ENCODE measurements at places on chromosomes 11 and 22. TPM values are rescaled to one million over a fixed set of nuclear protein-coding genes. Genes with fewer than 3 reads are reported as not detected.

Gene MS4A12
- not detected for total RNA-seq

Gene USH1C
- 13.4 TPM for total RNA-seq

Gene POTEH
- total RNA-seq: not detected

Gene OR52I1
- not detected for total RNA-seq

Gene MUC6
- 0.02 TPM for total RNA-seq

Gene BBOX1
- not detected for total RNA-seq

Gene SCGB1C1
- total RNA-seq: not detected

Gene TMEM45B
- not detected for total RNA-seq

Gene ST14
- total RNA-seq: 107 TPM

DNA sequence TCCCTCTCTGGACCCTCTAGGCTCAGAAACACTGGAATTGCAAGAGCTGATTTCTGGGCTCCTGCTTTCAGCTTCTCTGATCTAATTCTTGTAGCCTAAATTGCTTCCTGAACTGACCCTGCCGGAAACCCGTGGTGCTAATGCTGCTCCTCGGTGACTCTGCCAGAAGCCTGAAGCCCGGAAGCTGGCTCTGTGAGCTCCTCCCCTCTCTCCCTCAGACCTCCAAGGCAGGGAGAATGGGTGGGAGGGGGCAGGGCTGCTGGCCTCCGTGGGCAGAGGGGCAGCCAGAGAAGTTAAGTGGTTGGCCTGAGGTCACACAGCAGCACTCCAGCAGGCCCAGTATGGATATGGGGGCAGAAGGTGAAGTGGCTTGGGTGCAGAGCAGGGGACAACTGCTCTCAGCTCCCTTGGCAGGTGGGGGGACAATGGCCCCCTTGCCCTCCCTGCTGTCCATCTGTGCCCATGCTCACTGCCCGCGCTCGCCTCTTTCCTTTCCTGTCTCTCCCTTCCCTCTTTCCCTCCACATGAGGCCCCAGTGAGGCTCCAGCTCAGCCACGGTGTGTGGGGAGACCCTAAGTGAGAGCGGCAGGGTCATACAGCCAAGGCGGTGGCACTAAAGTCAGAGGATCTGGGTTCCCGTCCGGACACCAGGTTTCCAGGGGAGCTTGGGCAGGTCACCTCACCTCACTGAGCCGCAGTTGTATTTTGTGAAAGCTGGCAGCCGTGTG, 16.2 kb downstream of the CAPN5 start:
- DNase-seq: no peak

DNA sequence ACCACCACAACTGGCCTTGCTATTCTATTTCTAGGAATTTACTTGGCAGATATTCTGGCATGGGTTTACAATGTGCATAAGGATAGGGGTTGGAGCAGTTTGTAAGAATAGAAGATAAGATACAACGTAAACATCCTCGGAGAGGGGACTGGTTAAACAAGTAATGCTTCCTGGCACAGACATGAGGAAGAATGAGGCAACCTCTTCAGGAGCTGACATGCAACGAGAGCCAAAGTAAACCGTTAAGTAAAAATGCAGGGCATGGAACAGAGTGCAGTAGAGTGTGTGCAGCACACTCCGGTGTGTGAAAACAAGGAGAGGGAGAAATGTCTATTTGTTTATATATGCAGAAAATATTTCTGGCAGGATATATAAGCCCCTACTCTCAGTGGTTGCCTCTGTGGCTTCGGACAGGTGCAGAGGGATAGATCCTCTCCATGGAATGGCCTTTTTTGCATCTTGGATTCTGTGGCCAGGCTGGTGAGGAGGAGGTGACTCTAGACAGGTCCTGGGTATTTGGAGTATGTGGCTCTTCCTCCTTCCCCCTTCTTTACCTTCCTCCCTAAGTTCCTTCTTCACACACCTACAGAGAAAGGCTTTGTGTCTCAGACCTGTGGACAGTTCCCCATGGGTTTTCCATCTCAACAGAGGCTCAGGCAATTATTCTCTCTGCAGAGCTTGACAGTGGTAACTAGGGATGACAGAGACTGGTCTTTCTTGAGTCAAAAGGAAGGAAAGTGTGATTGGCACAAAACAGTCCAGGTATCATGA, 2.5 kb downstream of the RAB36 start:
- DNase-seq: no peak

DNA sequence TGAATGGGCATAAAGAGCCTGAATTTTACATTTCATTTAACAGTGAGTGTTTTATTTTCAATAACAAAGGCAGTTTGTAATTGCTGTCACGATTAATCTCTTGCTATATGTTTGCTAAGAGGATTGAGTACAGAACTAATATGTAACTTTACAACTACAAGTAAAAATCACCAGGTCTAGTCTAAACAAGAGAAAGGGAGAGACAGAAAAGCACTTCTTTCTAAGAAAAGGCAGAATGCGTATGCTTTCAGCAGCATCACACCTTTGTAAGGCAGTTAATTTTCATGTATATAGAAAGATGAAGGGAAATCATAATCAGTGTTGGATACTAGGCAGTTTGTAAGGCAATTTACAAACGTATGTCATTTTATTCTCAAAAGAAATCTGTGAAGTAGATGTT, 169.8 kb downstream of the NELL1 start:
- no peak for DNase-seq

DNA sequence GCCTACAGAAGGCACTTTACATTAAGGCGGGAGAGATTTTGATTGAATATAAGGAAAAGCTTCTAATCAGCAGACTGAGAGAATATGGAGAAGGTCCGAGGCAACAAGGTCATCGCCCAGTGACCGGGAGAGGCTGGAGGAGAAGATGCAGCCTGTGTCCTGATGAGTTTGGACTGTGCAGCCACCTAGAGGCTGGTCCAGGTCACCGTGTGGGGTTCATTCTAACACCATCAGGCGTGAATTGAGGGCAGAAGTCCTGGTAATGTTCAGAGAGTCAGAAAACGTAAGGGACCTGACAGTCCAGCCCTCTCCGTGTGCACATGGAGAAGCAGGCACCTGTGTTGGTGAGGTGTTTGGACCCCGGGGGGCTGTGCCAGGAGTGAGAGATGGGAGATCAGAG, 102.7 kb downstream of the FEZ1 start:
- DNase-seq: no peak

DNA sequence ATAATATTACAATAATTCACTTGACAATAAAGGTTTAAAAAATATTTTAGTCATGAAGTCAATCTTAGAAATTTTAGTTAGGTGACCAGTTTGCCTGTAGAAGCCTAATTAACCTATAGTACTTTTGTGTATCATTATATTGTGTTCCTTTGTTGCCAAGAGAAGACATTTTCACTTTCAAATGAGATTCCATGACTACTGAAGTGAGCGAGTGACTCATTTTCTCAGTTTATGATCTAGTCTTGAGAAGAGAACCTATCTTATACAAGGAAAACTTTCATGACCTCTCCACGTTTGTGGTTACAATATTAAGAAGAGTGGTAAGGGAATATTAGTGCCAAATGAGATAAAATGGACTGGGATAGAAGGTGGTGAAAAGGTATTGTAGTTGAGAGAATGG, 423.9 kb upstream of the CHORDC1 start:
- no peak for DNase-seq

GRCh38 chr11:77055101-77055561, 11.6 kb upstream of the CAPN5 start:
- no peak for DNase-seq

- no peak for DNase-seq
Observed at GRCh38 chr11:75475767-75476650, 43.0 kb upstream of the KLHL35 start.

DNA sequence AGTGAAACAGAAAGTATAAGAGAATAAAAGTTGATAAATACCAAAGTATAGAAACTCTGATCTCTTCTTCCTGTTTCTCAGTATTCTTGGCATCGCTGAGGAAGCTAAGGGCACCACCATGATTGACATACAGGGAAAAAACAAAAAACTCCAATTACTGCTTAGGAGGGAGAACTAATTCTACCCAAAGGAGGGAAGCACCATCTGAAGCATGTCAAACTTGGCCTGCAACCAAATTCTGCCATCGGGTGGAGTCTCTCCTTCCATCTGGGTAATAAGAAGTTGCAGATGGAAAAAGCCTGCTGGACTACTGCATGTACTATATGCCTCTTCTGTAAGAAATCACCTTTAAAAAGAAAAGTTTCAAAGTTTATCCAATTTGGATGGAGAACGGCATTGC, 30.5 kb upstream of the PPP2R1B start:
- no peak for DNase-seq

DNA sequence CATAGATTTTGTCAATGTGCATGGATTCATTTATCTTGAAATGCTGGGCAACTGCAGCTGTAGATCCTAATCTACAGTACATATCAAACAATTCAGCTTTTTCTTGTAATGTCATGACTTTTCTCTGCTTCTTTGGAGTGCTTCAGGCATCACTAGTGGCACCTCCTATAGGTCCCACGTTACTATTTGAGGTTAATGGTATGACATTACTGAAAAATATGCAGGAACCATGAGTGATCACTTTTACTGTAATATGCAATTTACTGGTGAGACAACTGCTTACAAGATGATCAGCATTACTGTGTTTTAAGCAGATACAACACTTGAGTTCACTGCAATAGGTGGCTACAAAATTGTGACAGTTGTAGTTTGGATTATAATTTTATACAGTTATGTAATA, 3.0 kb downstream of the CENATAC start:
- no peak for DNase-seq

DNA sequence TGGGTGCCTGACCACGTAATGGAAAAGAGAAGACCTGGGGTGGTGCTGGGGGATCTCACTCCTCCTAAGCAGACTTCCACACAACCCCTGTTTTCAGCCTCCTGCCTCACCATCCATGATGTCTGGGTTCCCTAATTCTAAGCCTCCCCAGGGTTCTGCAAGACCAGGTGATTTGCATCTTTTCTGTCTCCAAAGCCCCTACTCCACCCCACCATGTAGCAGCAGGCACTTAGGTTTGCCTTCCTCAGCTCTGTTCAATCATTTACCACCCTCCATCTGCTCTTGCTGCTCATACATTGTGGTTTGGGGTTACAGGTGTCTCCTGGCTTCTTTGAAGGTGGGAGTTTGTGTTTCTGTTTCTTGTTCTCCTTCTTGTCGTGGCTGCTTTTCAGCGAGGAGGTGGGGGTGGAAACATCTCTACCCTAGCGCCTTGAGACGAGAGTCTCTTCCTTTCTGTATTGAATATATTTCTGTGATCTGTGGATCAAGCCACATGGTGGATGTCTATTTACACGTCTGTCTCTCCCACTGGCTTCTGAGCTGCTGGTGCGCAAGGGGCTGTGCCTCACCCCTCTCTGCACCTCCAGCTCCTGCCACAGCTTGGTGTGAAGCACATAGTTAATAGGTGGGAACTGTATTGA, 6.6 kb upstream of the SSTR3 start:
- no peak for DNase-seq

Measured in HCT116 (cell line).